ENCODE measurements at places on chromosomes 6 and 20.
A peak's percentile ranks its signal among the peaks of the same experiment; 100 is the strongest.

GRCh38 chr6:131967948-131968347, 16.8 kb upstream of the CCN2 start:
- DNase-seq = no peak

- peak; percentile 88 for DNase-seq
Measured at GRCh38 chr6:139927236-139927635, 552.8 kb upstream of the CITED2 start.

- no peak for DNase-seq
Measured at GRCh38 chr6:89443658-89444057, 10.7 kb downstream of the ANKRD6 start.

DNA sequence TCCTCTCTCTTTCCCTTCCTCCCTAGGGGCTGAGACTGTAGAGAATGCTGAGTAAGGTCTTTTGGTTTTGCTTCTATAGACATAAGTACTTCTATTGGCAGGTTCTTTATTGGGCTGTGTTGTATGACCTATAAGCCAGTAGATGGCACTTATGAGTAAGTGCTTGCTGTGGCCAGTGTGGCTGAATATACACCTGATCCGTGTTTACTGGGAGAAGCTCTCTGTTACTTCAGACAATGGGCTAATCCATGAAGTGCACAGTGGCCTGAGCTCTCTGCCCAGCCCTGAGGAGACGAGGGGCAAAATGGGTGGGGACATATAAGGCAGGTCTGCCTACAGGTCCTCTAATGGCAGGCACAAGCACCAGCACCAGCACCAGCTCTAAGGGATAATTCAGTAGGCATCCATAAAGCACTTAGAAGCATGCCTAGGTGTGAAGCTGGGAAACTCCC, 610.3 kb downstream of the RNF144B start:
- peak; percentile 70 for DNase-seq

DNA sequence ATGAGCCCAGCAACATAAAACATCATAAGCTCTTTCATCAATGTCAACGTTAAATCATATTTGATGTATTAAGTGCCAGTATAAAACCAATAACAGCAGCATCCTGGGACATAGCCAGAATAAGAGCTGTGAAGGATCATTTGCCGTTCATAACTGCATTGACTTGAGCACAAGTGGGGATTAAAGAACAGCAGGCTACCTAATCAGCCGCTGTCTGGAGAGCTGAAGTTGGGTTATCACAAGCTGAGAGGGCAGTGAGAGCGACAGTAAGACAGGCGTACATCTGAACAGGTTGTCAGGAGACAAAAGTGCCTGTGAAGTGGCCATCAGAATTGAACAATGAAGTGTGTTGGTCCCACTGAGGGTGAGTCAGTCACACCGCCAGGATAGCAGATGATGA, 269.6 kb downstream of the GRIK2 start:
- no peak for DNase-seq

DNA sequence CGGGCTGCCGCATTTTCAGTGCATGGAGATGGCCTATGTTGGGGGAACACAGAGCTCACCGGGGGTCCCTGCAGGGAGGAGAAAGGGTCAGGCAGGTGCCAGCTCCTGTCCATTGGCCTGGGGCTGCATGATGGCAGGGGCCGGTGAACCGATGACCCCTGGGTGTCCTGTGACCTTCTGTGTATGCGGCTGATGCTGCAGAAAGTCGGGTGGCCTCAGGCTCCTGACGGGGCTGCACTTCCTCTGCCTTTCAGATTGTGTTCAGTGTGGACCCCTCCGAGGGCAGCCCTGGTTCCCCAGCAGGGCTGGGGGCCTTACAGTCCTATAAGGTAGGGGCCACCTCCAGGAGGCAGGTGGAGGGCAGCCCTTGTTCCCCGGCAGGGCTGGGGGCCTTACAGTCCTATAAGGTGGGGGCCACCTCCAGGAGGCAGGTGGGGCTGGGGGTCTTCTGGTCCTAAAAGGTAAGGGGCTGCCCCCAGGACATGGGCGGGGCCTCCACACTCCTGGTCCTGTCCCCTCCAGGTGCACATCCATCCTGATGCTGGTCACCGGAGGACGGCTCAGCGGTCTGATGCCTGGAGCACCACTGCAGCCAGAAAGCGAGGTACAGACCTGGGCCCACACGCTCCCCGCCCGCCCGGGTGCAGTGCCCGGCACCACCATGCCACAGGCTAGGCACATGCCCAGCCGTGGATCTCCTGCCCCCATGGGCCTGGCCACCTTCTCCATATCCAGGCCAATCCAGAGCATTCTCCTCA, 11.0 kb upstream of the TNFRSF6B start:
- DNase-seq = no peak

GRCh38 chr6:85044361-85044760, 280.0 kb upstream of the TBX18 start:
- DNase-seq = peak; percentile 47

DNA sequence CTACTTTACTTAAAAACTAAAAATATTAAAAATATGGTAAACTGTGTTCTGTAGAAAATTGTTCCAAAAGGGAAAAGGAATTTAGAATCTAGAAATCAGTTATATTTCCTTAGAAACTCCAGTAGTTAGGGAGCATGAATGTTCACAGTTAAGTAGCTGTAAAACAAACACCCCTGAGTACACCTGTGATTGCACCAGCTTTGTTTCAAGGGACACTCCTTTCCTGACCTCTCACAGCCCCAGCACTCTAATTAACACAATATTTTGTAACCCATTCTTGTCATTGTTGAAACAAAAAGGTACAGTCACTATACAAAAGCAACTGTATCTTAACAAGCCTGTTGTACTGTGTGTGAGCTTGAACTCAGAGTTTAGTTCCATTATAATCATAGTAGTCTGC, 72.3 kb downstream of the NCOA7 start:
- DNase-seq = no peak

GRCh38 chr6:138586638-138587037, 87.3 kb upstream of the NHSL1 start:
- DNase-seq = no peak

GRCh38 chr20:13229538-13229937, 8.5 kb downstream of the ISM1 start:
- DNase-seq = no peak

- DNase-seq = peak; percentile 31
Measured at GRCh38 chr6:160279850-160280249, 21.2 kb upstream of the SLC22A2 start.

DNA sequence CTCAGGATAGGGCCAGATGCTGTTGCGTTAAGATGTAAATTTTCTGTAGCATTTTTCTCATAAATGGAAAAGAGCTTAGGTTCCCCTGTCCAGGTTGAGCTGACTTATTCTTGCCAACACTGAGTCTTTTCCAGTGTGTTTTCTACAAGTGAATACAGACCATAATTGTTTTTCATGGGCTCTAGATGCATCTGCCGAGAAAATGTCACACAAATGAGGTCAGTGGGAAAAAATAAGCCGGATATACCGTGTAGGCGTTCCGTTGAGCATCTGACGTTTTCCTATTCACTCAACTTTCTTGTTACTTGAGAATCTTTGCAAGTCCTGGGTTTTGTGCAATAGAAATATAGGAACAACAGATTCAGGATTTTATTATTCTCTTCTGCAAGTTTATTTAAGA, 582.9 kb upstream of the CDH4 start:
- DNase-seq = no peak

DNA sequence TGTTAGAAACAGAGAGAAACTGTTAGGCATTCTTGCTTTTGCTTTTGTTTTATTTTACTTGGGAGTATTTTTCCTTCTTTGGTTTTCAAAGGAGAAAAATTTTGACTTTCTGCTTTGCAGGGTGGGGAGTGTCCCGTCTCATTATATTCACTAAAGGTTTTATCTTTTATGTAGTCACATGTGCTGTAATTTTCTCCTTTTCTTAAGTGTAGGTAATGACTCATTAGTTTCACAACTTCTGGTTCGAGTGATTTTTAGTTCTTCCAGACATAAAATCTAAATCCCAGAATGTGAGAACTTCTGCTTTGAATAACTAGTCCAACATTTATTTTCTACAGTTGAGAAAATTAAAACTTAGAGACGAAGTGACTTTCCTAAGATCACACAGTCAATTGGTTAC, 37.7 kb downstream of the ADGRF1 start:
- DNase-seq = no peak

GRCh38 chr6:153167061-153167891, 36.2 kb upstream of the RGS17 start:
- DNase-seq = peak; percentile 85

DNA sequence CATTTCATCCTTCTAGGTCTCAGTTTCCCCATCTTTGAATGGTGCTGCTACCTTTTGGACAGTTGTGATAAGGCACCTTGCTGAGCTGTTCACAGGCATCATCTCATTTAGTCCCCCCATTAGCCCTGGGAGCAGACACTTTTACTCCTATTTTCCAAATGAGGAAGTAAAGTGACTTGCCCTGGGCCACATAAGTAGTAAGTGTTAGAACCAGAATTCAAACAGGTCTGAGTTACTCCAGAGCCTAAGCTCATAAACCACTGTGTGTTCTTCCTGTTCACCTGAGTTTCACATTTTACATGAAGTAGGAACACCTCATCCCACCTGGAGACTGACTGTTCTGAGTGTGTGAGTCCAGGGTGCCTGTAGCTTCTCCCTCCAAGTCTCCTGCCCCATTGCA, 43.5 kb upstream of the EPB41L1 start:
- DNase-seq = no peak

DNA sequence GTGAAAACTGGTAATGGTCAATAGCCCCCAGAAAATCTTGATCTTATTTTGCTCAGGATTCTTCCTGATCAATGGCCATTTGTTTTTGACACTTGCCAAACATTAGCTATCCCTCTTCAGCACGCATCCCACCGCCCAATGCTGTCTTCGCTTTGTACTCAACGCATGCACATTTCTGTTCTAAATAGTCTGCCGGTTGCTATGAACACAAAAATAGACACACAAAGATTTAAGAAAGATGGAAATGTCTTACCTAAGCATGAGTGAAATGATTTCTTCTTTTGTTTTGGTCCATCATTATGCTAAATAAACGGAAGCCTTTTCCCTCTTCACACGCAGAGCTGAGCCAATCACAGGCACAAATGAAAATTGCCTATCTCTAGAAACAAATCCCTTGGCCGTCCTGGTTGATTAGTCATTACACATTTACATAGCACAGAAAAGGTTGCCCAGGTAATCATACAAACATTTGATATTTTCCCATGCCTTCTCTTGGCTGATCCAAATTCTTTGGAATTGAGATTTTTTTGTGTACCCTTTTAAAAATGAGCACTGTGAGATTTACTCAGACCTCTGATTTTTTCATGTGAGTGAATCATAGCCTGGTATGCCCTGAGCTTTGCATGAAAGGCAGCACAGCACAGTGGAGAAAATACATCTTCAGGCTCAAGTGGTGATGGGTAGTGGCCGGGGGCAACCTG, 70.5 kb upstream of the FAM184A start:
- DNase-seq = no peak

GRCh38 chr6:67252663-67253062, 1382.4 kb upstream of the ADGRB3 start:
- no peak for DNase-seq

- no peak for DNase-seq
Measured at GRCh38 chr20:56605261-56605996, 23.7 kb upstream of the TFAP2C start.

- no peak for DNase-seq
Measured at GRCh38 chr20:9146649-9147048, 77.8 kb downstream of the PLCB4 start.

GRCh38 chr20:45670139-45670538, at the start of gene WFDC11:
WFDC11 (minus strand) TSS chr20:45670239; CDS start chr20:45650600, 19,639 bp downstream.
- no peak for DNase-seq

DNA sequence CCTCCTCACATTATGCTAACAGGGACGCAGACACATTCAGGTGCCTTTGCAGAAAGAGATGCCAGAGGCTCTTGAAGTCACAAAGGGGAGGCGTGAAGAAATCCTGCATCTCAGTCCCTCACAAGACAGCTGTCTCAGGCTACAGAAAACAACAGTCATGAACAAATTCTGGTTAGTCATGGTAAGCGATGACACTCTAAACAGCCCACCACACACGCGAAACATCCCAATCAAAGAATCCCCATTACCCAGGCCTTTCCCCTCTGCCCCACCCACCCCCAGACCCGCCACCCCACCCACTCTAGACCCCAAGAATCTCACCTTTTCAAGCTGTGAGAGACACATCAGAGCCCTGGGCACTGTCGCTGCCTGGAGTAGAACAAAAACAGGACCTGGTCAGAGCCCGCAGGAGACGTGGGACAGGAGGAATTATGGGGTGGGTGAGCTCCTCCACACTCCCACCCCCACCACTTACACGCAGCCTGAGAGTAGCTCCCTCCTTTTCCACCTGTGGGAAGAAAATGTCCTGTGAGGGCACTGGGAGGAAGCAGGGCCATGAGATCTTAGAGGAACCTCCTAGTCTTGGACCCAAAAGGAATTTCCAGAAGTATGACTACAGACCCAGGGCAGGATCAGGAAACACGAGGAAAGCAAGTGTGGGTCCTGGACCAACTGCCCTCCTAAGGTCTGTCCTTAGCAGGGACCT, 2.7 kb downstream of the HLA-B start:
- DNase-seq = no peak

- no peak for DNase-seq
Measured at GRCh38 chr6:34120953-34121675, 24.8 kb downstream of the GRM4 start.

DNA sequence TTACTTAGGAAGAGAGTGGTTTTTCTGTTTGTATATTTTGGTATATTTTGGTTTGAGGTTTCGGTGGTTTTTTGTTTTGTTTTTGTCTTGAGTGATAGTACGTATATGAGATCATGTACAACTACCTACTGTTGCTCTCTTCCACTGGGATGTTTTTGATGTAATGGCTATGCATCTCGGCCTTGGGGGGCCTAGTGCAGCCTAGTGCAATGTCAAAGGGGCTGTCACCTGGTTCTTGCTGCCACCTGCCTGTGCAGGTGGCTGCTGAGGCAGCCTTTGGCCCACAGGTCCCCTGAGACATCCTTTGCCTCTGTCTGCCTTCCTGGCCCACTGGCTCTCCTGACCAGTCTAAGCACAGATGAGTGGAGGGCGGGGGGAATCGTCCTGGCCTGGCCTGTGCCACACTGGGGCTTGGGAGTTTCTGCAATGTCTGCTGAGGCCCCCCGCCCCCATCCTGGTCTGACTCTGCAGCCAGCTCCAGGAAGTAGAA, 546.6 kb downstream of the CD83 start:
- DNase-seq = no peak

- DNase-seq = peak; percentile 51
Measured at GRCh38 chr6:108115598-108116058, 41.1 kb upstream of the OSTM1 start.

DNA sequence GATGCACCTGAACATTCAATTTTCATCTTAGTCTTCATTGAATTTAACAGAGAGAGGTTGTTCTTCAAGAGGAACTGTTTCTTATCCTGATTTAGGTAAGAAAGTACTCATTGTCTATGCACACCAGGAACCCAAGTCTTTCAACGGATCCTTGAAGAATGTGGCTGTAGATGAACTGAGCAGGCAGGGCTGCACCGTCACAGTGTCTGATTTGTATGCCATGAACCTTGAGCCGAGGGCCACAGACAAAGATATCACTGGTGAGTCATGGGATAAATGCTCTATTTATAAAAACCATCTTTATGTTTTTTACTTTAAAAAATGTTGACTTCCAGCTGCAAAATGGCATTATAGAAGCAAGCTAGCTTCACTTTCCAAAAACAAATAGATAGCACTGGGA, 10.2 kb downstream of the NQO2 start:
- no peak for DNase-seq

GRCh38 chr6:136604328-136604825, 54.2 kb upstream of the MAP7 start:
- no peak for DNase-seq

All from fibroblast of pulmonary artery (primary cell).